Skin of body (tissue), 3 donors: ENCODE measurements at places on chromosomes 2 and 18. TPM values are rescaled to one million over a fixed set of nuclear protein-coding genes. Genes with fewer than 3 reads are reported as not detected.

GRCh38 chr2:187783446-187783845 lies 229.2 kb upstream of the TFPI start:
- DNase-seq = no peak

GRCh38 chr2:195520671-195521155 lies 136.3 kb upstream of the SLC39A10 start:
- no peak for DNase-seq

DNA sequence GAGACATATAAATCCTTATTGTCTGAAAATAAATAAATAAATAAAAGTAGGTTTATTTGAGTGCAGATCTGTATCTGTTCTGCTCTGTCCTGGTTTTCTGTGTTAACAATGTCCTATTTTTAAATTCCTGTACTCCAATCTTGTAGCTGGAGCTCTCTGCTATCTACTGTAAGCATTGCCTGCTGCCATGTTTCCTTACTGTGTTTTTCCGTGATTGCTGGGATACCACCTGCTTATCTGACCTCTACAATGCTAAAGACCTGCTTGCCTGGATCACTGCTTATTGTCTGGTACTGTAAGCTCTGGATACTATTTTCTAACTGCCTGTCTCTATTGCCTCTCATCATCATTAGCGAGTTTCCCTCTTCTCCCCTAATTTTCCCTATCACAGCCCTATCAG lies 11.6 kb downstream of the PTPN4 start:
- DNase-seq = no peak

GRCh38 chr2:181574321-181574720 lies 82.6 kb downstream of the CERKL start:
- DNase-seq = no peak

- DNase-seq = no peak
These were observed 1.1 kb downstream of the FECH start for GRCh38 chr18:57585421-57585820.

The REG1A gene
- not detected for total RNA-seq

The ABHD1 gene
- 0.10 TPM for total RNA-seq

The FIGN gene
- total RNA-seq = 2.7 TPM

DNA sequence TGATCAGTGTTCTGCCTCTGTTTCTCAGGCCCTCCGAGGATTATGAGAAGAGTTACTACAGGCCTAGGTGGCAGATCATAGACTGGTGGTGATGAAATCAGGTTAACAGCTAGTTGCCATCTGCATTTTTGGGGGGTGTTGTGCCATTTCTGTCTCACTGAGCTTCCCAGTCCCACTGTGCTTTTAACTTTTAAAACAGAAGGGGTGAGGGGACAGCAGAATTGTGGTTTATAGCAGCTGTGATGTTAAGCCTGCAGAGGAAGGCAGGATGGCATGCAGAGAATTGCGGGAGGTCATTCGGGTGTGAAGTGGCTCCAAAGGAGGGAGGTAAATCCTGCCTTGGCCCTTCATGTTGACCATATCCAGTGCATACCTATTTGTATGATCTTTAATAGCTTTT lies 5.0 kb downstream of the CAB39 start:
- DNase-seq = no peak

DNA sequence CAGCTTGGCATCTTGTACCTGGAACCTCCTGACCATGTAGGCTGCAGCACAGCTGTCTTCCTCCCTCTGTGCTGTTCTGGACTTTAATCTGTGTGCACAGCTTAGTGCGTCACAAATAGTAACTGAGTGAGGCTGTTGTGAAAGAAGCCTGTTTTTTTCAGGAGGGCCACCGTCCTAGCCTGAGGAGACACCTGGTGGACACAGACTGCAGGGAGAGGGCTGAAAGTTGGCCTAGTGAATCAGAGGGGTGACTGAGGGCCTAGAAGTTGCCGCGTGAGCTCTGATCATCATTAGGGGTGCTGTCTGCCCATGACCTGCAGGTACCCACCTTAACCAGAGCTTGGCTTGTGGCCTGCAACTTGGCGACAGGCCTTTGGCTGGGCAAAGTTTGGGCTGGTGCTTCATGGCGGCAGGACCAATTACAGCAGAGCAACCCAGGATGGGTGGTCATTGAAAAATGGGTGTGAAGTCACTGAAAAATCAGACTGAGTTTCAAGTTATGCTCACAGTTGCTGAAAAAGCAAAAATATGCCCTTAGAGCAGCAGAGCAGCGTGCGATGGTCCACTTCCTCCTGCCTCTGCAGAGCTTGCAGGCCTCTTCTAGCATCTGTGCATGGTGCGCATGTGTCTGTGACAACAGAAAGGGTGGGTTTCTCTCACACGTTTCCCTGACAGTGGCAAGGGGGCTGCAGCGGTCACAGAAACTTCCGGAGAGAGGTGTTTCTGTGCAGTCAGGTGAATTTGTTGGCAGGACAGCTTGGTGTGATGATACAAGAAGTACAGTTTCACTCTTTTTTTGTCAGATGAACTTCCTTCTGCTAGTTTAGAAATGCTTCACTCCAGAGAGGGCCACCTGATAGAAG lies 9.6 kb downstream of the GDF7 start:
- no peak for DNase-seq

GRCh38 chr2:37459095-37459981 lies 114.9 kb downstream of the QPCT start:
- no peak for DNase-seq

DNA sequence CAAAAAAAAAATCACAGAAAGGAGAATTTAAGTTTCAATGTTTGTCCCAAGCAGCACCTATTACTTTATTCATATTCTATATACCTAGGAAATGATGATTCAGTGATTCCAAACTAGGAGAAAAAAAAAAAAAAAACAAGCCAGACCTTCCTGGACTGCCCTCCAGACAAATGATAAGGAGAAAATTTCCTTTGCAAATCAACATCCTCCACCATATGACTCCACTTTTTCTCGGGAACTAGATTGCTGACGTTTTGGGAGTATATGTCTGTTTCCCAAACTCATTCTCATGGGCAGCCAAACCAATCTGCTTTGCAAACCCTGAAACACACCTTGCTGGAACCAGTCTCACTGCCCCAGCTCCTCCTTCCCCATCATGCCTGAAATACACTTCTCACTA lies 16.8 kb downstream of the AP1S3 start:
- DNase-seq = no peak

GRCh38 chr2:46914578-46915230 lies 902 bp downstream of the MCFD2 start:
- DNase-seq = no peak

GRCh38 chr2:179682756-179683155 lies 178.7 kb downstream of the ZNF385B start:
- no peak for DNase-seq

DNA sequence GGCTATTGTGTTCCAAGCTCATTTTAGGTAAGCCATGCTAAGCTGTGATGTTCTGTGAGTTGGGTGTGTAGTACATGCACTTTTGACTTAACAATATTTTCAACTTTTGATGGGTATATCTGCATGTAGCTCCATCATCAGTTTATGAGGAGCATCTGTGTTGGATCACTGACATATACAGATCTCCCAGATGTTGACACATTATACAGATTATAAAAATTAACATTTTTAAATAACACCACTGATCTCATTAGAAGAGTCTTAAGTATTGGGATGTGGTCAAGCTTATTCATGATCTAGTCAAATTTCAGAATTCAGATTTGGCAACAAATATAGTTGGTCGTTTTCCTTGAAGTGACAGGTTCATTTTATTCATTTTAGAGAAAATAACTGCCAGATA lies 51.7 kb downstream of the CAB39 start:
- no peak for DNase-seq

DNA sequence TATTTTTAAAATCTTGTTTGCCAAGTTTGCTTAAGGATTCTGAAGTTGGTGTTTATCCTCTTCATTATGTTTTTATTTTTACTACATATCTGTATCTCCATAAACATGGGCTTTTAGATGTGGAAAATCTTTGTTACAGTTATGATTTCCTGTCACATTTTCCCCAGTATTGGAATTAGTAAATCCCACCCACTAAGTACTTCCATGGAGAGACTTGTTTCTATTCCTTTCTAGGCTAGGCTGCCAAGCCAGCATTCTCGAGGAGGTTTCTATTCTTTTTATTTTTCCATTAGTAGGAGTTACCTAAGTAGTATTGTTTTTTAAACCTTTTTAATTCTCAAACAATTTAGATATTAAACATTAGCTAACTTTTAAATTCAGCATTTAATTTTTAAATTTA lies 22.1 kb downstream of the PKP4 start:
- DNase-seq = peak; percentile 11

- DNase-seq = no peak
These were observed 110.3 kb downstream of the KCNF1 start for GRCh38 chr2:11022064-11022463.

The MYO5B gene
- 12.7 TPM for total RNA-seq

The RAB1A gene
- total RNA-seq = 78.1 TPM
